ENCODE measurements at places on chromosomes 5 and 9. TPM values are rescaled to one million over a fixed set of nuclear protein-coding genes. Genes with fewer than 3 reads are reported as not detected.

Gene PRDM12
- total RNA-seq = not detected

Gene ALDOB
- 0.16 TPM for total RNA-seq

Gene PLEKHG4B
- not detected for total RNA-seq

Gene SOX30
- total RNA-seq = 0.15 TPM

Gene AKNA
- total RNA-seq = 6.1 TPM

Gene ADRB2
- 0.64 TPM for total RNA-seq

- peak; percentile 75 for DNase-seq
Measured at GRCh38 chr5:176371621-176372539, 6.6 kb downstream of the ARL10 start.

DNA sequence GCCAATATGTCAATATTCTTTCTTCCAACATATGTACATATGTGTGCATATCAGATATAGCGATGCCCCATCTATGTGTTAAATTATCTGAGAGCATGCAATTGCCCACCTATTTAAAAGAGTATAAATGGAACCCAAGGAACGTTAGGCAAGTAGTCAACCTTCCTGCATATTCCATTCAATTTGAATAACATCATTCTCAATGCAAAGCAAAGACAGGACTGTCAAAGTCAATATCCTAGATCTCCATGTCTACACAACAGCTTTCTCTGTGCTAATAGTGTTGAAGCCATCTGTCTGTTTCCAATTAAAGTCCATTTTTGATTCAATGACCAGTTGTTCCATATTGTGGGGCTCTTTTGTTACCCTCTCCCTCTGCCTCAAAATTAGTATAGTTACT, 85.3 kb upstream of the COX7C start:
- no peak for DNase-seq

GRCh38 chr9:27090711-27091110, 18.3 kb upstream of the TEK start:
- no peak for DNase-seq

GRCh38 chr9:16868701-16869100, 1.8 kb downstream of the BNC2 start:
- no peak for DNase-seq

- no peak for DNase-seq
Measured at GRCh38 chr9:129934780-129935179, 99.5 kb downstream of the USP20 start.

- peak; percentile 25 for DNase-seq
Measured at GRCh38 chr5:140840978-140841962, at the start of gene PCDHA8. PCDHA8 (plus strand) TSS chr5:140841187; CDS start chr5:140841322, 135 bp downstream.

DNA sequence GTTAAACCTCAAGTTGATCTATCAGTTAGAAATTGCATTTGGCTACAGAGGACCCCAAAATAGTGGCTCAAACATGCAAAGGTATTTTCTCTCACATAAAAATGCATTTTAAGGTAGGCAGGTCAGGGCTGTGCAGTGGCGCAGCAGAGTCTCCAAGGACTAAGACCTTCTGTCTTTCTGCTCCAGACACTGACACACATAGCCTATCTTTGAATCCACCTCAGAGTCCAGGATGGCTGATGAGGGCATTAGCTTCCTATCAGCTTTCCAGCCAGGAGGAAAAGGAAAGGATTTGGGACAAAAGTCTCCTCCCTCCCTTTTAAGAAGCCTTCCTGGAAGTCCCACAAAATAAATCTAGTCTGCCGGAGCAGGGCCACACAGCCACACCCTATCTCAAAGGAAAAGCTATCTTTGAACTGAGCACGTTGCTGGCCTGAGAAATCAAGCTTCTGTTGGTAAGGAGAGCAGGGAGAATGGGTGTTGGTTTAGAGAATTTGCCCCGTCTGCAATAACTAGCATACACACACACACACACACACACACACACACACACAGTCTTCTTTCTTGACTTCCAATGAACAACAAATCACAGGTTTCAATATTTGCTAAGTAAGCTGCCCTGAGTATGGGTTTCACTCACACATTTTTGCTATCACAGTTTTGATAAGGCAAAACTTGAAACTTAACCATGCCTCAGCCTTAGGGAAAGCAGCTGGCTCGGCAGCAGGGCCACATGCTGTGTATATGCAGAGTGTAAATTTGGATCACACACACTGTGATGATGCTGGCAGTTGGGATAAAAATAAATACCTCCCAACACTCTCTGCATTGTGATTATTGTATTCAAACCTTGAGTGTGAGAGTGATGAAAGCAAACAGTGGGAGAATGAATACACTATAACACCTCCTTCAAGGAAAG, 116.6 kb upstream of the MAP3K1 start:
- no peak for DNase-seq

GRCh38 chr5:137630216-137630971, 105.5 kb downstream of the KLHL3 start:
- no peak for DNase-seq

DNA sequence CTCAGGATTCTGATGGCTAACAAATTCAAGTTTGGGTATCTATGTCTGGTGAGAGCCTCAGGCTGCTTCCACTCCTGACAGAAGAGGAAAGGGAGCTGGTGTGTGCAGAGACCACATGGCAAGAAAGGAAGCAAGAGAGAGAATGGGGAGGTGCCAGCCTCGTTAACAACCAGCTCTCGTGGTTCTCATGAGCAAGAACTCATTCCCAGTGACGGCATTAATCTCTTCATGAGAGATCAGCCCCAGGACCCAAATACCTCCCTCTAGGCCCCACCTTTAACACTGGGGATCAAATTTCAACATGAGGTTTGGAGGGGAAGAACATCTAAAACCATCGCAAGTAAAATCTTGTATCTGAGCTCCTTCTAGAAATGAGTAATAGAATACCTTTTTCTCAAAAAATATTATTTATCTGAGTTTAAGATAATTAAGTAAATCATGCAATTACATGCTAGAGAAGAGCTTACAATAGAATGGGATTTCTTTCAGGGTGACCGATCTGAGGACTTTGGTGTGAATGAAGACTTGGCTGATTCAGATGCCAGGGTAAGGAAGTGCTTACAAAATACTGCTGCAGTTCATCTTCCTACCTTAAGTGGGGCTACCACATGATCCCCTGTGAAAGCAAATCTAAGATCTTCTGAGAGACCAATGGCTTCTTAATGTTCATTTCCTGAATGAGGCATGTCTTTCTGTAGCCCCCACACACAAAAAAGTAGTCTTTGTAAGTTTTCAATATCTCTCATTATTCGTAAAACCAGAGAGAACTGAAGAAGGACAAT, 11.5 kb downstream of the ANXA1 start:
- DNase-seq = peak; percentile 38

- no peak for DNase-seq
Measured at GRCh38 chr5:83846624-83847350, 126.1 kb upstream of the HAPLN1 start.

Data from HT-29 (cell line).